ENCODE measurements at places on chromosomes 11 and 22.

DNA sequence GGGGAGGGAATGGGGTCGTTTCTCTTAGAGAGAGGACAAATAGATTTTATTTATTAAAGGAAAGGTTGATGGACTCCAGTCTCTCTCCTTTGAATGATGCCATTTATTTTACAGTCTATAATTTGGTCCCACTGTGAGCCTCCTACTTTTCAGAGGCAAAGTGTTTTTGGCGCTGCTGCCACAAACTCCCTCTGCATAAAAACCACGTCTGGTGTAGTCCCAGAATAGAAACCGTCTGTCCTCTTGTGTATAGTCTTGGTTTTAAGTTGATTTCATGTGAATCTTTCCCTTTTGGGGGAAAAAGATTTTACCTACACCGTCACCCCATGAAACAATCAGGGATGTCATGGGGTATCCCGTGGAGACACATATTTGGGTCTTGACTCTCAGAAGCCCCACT, 143.6 kb upstream of the SEZ6L start:
- no peak for DNase-seq

DNA sequence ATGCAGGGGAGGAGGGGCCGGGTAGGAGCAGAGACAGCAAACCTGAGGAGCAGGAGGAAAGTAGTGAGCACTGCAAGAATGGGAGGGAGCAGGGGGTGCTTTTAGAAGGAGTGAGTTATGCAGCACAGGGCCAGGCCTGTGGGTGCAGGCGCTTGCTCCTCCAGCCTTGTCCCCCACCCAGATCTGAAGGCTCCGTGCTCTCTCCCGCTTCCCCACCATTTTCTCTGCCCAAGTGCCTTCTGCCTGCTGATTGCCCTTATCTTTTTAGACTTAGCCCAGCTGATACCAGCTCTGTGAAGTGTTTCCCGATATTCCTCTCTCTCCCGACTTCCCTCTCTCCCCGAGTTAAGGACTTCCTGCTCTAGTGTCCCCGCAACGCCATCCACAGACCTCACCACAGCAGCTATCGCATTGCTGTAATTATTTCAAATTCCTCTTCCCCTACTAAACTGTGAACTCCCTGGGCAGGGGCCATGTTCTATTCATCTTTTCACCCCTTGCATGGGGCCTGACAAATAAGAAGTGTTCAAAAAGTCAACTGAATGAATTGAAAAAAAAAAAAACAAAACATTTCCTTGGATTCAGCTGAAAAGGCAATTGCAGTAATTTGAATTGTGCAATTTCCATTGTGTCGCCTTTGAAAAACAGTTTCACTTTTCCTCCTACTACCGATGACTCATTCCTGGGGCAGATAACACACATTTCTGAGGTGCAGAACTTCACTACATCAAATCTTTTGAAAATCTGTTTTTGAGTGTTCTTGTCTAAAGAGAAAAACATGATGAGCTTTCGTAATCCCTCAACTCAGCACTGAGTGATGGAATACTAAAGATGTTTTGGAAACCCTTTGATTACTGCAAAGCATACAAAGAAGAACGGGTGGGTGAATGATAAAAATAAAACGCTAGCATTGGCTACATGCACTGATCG, 69.7 kb upstream of the BMAL1 start:
- DNase-seq, result peak; percentile 80

- peak; percentile 89 for DNase-seq
Observed at GRCh38 chr11:94325681-94326080, 21.3 kb downstream of the IZUMO1R start.

DNA sequence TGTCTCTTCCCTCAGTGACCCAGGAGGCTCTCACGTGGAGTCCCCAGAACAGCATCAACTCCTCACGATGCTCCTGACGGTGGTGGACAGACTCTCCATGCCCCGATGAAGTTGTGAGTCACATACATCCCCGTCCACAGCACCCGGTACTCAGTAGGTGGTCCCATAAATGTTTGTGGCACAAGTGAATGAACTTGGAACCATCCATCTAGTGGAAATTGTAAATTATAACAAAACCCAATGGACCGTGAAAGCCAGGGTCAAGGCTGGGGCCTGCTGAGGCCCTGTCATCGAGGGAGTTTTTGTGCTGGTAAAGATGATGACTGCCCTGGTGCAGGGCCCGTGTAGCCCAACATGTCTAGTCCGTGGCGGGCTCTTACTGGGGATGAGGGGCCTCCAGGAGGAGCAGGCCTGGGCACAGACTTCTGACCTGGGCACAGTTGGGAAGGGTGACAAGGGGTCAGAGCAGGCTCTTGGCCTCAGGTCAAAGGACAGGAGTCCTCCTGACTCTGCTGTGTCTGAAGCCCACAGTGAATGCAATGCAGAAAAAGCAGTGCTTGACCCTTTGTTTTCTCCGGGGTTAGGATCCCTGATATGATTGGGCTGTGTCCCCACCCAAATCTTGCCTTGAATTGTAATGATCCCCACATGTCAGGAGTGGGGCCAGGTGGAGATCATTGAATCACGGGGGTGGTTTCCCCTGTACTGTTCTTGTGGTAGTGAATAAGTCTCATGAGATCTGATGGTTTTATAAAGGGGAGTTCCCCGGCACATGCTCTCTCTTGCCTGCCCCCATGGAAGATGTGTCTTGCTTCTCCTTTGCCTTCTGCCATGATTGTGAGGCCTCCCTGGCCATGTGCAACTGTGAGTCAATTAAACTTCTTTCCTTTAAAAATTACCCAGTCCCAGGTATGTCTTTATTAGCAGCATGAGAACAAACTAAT, 20.0 kb upstream of the SMIM38 start:
- no peak for DNase-seq

DNA sequence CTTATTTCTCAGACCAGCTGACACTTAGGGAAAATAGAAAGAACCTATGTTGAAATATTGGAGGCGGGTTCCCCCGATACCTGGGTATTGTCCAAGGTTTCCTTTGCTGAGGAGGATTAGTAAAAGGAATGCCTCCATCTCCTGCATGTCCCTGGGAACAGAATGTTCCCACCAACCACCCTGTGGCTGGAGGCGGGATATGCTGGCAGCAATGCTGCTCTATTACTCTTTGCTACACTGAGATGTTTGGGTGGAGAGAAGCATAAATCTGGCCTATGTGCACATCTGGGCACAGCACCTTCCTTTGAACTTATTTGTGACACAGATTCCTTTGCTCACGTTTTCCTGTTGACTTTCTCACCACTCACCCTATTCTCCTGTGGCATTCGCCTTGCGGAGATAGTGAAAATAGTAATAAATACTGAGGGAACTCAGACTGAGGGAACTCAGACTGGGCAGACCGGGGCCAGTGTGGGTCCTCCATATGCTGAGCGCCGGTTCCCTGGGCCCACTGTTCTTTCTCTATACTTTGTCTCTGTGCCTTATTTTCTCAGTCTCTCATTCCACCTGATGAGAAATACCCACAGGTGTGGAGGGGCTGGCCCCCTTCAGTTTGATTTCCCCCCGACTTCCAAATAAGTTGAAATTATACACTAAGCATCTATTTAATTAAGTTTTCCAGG, 32.1 kb downstream of the IGLL1 start:
- DNase-seq, result no peak

DNA sequence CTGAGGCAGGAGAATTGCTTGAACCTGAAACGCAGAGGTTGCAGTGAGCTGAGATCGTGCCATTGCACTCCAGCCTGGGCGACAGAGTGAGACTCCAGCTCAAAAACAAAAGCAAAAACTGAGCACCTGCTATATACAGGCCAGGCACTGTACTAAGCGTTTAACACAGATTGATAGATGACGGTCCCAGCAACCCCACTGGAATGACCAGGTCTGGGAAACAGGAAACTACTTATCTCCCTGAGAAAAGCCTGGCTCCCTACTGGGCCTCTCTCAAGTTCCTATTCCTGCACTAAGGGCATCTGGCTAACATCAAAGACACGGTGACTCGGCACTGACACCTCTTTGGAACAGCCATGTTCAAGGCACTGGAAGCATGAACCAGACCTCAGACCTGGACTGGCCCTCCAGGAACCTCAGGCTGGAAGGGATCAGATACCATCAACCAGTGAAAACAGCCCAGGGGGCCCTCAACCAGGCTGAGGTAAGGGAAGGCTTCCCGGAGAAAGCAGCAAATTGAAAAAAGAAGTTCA, 16.6 kb downstream of the ARAP1 start:
- DNase-seq, result no peak

GRCh38 chr11:62538470-62539237, 8.0 kb downstream of the AHNAK start:
- DNase-seq, result no peak

DNA sequence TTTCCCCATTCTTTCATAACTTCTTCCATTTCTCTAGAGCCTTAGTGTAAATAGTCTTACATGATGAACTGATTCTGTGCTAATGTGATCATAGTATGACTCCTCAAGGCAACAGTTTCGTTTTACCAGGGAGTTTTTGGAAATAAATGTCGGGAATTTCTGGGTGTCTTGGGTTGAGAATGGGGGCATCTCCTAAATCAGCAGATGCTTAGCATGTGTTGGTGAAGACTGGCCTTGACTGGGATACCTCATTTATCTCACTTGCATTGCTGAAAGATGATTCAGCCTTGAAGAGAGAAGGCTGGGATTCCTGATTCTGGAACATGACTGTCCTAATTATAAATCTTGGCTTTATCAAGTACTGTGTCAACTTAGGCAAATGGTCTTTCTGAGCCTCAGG, 115.7 kb upstream of the C11orf87 start:
- DNase-seq, result no peak

DNA sequence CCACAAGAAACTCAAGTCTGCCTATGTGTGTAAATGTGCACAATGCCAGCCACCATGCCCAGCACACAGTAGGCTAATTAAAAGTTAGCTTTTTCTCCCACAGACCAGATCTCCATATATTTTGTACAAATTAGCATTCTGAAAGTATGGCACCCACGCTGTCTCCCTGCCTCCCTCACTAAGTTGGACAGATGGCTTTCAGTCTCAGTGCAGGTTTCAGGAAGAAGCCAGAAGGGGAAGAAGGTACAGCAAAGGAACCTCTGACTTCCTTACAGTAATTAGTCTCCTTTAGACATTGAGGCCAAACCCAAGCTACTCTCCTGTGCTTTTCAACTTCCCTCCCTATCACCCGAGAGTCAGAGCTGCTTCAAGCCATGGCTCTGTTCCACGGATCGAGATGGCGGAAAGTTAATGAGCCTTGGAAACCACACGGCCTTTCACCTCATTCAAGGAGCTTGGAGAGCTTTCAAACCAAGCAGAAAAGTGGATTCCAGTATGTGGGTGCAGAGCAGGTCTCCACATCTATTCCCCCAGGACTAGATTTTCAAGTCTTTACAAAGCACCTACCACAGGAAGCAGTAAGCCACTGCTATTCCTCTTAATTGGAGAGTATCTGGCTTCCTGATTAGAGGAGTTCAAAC, 221.1 kb upstream of the NARS2 start:
- no peak for DNase-seq

GRCh38 chr22:23534851-23535717, 45.0 kb downstream of the IGLL1 start:
- DNase-seq, result no peak

DNA sequence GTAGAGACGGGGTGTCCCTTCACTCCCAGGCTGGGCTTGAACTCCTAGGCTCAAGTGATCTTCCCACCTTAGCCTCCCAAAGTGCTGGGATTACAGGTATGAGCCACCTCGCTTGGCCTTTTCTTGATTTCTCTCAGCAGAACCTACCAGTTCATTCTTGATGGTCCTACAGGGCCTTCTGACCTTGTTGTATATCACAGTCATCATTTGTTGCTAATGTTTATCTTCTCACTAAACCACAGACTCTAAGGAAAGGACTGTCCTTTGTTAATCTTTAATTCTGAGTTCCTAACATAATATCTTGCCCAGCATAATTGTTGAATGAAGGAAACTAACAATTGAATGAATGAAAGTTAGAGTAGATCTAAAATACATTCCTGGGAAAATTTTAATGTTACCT, 22.0 kb upstream of the ZC3H12C start:
- DNase-seq, result peak; percentile 35

DNA sequence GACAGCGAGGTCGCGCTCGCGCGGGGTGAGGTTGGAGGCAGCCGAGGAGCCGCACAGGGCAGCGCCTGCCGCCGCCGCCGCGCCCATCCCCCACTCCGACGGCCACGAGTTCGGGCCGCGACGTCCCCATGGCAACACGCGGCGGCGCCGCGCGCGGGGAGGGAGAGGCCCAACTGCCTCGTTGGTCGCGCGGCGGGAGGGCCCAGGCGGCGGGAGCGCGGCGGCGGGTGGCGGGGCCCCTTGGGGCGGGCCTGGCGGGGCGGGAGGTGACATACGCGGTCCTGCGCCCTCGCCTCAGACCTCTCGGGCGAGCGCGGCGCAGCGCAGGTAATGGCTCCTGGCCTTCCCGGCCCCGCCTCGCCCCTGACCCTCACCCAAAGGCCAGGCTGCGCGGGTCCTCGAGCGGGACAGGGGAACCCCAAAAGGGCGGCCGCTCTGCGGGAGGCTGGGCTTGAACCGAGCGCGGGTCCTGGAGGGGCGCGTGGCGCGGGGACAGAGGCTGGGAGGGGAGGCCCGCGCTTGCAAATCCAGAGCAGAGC, at the start of gene DEUP1:
Gene DEUP1 (plus strand): TSS at position 297 of the 539 bp plus-strand sequence. CDS start 1,518 bp downstream, outside the sequence.
- DNase-seq, result peak; percentile 56

DNA sequence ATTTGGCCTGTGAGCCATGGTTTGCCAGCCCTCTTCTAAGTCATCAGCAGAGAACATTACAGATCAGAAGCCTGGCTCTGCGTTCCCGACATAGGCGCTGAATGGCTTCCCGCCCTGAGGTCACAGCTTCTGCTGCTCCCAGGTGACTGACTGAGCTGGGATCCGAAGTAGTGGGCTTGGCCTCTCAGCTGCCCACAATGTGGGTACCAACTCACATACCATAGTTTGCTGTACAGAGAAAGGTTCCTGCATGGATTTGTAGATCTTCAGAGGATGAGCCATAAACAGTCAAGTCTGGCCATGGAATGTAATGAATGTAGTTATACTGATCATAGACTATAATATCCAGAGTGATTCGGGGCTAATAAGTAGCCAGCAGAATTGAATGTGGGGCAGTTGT, 42.6 kb downstream of the TEAD1 start:
- no peak for DNase-seq

DNA sequence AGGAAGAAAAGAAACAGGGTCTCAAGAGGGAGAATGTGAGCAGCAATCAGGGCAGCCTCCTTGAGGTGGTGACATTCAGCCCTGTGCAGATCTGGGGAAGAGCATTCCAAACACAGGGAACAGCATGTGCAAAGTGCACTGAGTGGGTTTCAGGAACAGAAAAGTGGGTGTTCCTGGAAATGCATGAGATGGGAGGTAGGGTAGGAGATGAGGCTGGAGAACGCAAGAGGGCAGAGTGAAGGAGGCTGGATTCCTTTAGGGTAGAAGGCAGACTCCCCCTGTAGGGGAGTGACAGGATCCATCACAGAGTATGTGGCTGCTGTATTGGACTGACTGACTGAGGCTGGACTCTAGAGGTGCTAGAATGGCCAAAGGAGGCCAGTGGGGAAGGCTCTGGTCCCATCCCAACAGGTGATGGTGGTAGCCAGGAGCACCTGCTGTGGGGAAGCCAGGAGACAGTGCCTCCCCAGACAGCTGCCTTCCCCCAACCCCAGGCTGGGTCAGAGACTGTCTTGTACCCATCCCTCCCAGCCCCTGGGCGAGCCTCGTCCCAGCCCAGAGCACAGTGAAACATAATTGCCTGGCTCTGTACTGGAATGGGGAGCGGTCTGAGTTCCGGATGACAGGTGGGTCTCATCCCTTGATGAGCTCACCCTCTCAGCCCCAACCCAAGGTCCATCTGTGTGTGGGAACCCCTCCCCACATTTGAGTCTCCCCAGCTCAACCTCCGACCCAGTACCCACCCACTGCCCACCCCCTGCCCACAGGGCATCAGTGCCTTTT, 419.4 kb downstream of the MN1 start:
- no peak for DNase-seq
